Endothelial cell of umbilical vein (primary cell): ENCODE measurements at places on chromosomes 12 and 14. TPM values are rescaled to one million over a fixed set of nuclear protein-coding genes. Genes with fewer than 3 reads are reported as not detected.
A peak's percentile ranks its signal among the peaks of the same experiment; 100 is the strongest.

DNA sequence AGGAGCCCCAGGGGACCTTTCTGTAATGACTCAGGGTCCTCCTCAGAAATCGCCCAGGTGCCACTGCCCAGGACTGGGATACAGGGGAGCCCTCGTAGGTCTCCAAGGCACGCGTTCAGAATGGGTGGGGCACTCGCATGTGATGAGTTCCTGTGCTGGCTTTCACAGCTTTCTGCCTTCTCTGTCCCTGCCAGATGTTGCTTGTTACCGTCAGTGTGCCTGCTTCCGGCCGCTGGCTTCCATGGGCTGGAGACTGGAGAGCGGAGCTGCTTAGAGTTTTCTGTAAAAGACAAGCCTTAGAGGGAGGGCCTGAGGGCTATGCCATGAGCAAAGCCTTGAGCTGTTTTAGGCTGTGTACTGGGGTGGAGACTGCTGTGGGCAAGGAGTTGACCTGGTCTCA, 75.0 kb upstream of the SLC24A4 start:
- H3K4me1 ChIP-seq, result no peaks in the 10 kb centered on the region
- no peak overlapping the region for H3K27ac ChIP-seq
- DNase-seq, result no peak
- no peaks in the 10 kb centered on the region for H3K36me3 ChIP-seq
- no peaks in the 10 kb centered on the region for H3K27me3 ChIP-seq

- H3K27ac ChIP-seq, result no peak overlapping the region
- H3K4me3 ChIP-seq, result peak overlapping the region; percentile 9
- peaks cover 5% of the 10 kb centered on the region for H3K27me3 ChIP-seq
Observed at GRCh38 chr12:94100211-94100627, 48.2 kb upstream of the PLXNC1 start.

Gene ART4
- total RNA-seq, result 7.8 and 12.5 TPM in 2 replicates

Gene NKX2-1
- not detected in 2 replicates for total RNA-seq

Gene PTGER2
- total RNA-seq, result not detected in 2 replicates

DNA sequence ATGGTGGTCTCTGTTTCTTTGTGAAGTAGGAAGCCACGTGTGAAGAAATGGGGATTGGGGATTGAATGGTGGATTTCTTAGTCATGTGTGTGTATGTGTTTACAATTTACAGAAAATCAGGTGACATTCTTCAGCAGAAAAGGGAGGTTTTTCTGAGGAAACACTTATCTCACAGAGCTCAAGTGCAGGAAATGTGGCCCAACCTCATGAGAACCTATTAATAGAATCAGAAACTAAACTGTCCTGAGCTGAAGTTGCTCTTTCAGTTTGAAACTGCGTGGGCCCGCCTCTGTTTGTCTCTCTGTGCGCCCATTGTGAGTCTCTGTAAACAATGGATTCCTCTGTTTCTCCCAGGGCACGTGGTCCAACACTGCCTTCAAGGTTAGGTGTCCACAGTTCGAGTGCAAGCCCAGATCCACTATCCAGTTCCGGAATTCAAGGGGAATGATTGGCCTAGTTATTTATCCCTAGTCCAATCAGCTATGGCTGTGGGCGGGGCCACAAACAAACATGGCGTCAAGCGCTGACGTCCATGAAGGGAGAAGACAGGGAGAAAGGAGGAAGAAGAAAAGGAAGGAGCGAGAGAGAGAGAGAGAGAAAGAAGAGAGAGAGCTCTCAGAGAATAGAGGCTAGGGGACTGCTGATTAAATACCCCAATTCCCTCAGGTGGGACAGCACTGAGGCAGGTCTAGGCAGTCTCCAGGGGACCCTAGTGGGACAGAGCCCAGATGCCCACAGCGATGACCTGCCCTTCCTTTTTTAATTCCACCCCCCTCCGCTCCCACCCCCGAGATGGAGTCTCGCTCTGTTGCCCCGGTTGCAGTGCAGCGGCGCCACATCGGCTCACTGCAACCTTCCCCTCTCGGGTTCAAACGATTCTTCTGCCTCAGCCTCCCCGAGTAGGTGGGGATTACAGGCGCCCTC, 31.4 kb upstream of the C12orf76 start:
- H3K27me3 ChIP-seq, result peaks cover 3% of the 10 kb centered on the region
- no peak overlapping the region for H3K4me3 ChIP-seq
- no peaks in the 10 kb centered on the region for H3K36me3 ChIP-seq

DNA sequence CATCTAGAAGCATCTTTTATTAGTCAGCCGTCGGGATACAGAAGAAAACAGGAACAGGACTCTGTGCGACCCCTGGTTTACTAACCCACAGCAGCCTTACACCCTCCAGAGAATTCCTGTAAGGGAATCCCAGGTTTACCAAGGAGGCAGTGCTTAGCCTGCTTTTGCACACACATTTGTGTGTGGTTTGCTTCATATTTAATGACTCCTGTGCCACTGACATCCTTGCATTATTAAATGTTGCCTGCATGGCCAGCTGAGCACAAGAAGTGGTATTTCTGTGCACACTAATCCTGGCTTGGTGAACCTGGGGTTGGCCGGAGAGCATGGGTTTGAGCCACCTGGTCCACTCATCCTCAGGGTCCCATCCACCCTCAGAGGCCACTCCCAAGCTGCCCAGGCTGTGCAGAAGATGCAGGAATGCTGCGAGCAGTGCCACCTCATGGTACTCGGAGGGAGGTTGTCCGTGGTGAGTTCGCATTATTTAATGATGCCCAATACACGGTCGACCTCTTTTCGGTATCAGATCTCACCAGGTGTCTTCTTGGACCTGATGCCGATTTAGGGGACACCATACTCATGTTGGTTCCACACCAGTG, 152.4 kb upstream of the RTL1 start:
- H3K4me3 ChIP-seq, result no peak overlapping the region
- H3K4me1 ChIP-seq, result peaks cover 18% of the 10 kb centered on the region
- H3K36me3 ChIP-seq, result peaks cover 21% of the 10 kb centered on the region
- no peak for DNase-seq

DNA sequence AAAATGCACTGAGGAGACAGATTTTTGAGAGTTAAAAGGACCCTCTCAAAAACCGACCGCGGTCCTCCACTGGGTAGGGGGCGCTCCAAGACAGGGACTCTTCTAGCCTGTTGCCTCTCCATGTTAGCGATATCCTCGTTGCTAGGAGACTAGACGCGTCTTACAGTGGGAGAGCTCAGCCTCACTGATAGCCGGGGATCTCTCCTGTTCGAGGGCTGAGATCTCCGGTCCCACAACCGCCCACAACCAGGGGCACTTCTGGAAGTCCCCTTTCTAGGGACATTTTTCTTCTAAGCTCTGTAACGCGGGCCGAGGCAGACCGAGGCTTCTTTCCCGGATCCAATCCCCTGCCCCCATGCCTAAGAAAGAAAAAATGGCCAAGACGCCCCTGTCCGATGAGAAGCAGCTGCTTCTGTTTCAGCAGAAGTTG, 21.3 kb downstream of the FKBP11 start:
- H3K27ac ChIP-seq, result no peak overlapping the region
- no peaks in the 10 kb centered on the region for H3K36me3 ChIP-seq
- H3K4me3 ChIP-seq, result no peak overlapping the region
- H3K4me1 ChIP-seq, result peaks cover 3% of the 10 kb centered on the region
- H3K27me3 ChIP-seq, result no peaks in the 10 kb centered on the region

Gene ZFHX2
- total RNA-seq, result 2.0 and 2.3 TPM in 2 replicates

Gene PRIMA1
- not detected in 2 replicates for total RNA-seq

GRCh38 chr14:90354551-90355298, 23.0 kb upstream of the NRDE2 start:
- no peaks in the 10 kb centered on the region for H3K4me1 ChIP-seq
- peaks cover 5% of the 10 kb centered on the region for H3K27me3 ChIP-seq
- no peak overlapping the region for H3K4me3 ChIP-seq
- H3K36me3 ChIP-seq, result no peaks in the 10 kb centered on the region
- no peak for DNase-seq

- no peak overlapping the region for H3K27ac ChIP-seq
- no peak for DNase-seq
- peaks cover 50% of the 10 kb centered on the region for H3K27me3 ChIP-seq
- H3K4me3 ChIP-seq, result no peak overlapping the region
Observed at GRCh38 chr12:46131732-46132469, 136.9 kb downstream of the SLC38A1 start.

- no peaks in the 10 kb centered on the region for H3K4me1 ChIP-seq
- H3K36me3 ChIP-seq, result no peaks in the 10 kb centered on the region
- DNase-seq, result no peak
- no peak overlapping the region for H3K27ac ChIP-seq
- H3K27me3 ChIP-seq, result peaks cover 87% of the 10 kb centered on the region
Observed at GRCh38 chr12:53983568-53983949, 1.4 kb upstream of the HOXC10 start.

- DNase-seq, result no peak
- H3K4me1 ChIP-seq, result no peaks in the 10 kb centered on the region
- no peak overlapping the region for H3K4me3 ChIP-seq
- no peaks in the 10 kb centered on the region for H3K36me3 ChIP-seq
- peaks cover 3% of the 10 kb centered on the region for H3K27me3 ChIP-seq
Observed at GRCh38 chr12:229441-230191, 15.7 kb upstream of the SLC6A12 start.
